Metanephros (tissue), 2 donors: ENCODE measurements at places on chromosomes 7 and 10. TPM values are rescaled to one million over a fixed set of nuclear protein-coding genes. Genes with fewer than 3 reads are reported as not detected.

The ADCYAP1R1 gene
- 1.9 TPM for total RNA-seq

The BAZ1B gene
- 44.6 TPM for total RNA-seq

The PRPS1L1 gene
- total RNA-seq, result not detected

The SNCG gene
- total RNA-seq, result 20.1 TPM

The PRDX3 gene
- 180 TPM for total RNA-seq

The SHTN1 gene
- 5.3 TPM for total RNA-seq

The OR2A12 gene
- not detected for total RNA-seq

The CYP2W1 gene
- total RNA-seq, result 3.0 TPM
